ENCODE measurements at places on chromosomes 13 and 19.

- DNase-seq: no peak
Measured at GRCh38 chr13:110126391-110126961, 180.5 kb downstream of the COL4A1 start.

DNA sequence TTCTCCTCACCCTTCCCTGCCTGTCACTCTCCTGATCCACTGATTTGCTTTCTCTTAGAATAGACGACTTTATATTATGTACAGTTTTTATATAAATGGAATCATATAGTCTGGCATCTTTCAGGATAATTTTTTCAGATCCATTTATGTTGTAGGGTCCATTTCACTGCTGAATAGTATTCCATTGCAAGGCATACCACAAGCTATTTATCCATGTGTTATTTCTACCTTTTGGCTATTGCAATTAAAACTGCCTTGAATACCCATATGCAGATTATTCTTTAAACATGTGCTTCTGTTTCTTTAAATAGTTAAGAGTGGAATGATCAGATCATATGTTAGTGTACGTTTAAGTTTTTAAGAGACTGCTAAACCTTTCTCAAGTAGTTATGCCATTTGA lies 17.8 kb upstream of the ZNF177 start:
- DNase-seq: no peak

DNA sequence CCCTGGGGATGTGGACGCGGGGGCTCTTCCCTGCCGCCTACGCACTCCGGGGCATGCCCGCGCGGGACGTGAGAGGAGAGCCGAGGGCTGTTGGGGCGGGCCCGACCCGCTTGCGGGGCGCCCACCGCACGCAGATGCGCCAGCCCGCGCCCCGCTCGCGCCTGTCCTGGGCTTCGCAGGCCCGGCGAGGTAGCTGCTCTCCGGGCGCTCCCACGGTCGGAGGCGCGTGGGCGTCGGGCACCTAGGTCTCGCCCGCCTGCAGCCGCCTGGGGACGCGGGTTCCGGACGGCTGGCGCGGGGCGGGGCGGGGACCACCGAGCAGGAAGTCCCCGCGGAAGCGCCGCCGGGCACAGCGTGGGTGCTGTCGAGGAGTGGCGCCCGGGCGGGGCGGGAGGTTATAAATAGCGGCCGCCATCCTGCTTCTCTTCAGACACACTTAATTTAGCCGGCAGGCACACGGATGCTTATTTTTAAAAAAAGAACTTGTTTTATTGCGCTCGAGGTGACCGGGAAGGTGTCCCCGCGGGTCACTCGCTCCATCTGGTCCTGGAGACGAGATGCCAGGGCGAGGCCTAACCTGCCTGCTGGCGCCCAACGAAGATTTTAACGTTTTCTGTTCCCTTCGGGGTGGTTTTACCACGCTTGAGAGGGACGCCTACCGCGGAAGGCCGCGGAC lies 561 bp upstream of the GJA3 start:
- peak; percentile 74 for DNase-seq

DNA sequence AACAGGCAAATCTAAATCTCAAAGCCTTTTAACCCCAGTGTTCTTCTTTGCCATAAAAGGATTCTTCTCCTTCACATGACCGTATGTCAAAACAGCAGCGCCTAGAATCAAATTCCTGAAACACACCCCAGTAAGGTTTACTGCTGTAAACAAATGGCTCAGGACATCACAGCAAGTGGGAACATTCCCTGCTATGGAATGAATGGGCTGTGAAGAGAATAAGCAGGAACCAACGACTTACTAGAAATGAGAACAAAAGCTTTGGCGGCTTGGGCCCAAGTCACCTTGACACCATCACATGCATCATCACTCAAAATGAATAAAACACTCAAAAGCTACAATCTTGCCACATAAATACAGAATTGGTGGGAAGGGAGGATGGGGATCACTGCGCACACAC lies 80.4 kb upstream of the SPATA13 start:
- no peak for DNase-seq

- no peak for DNase-seq
Measured at GRCh38 chr13:90049989-90050671, 1297.4 kb upstream of the MIR17HG start.

DNA sequence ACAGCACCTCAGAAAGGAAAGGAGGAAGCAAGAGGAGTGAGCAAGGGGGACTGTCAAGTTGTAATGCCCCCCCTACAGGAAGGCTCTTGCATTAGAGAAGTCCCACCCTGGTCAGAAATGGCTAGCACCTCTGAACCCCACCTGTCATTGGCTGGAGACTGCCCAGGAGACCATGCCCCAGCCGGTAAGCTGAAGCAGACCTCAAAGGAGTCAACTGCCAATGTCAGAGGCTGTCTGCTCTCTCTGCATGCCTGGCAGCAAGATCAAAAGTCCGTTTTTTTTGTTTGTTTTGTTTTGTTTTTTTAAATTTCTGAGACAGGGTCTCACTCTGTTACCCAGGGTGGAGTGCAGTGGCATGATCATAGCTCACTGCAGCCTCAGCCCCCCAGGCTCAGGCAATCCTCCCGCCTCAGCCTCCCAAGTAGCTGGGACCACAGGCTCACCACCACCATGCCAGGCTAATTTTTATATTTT lies 8.1 kb upstream of the BCL3 start:
- no peak for DNase-seq

DNA sequence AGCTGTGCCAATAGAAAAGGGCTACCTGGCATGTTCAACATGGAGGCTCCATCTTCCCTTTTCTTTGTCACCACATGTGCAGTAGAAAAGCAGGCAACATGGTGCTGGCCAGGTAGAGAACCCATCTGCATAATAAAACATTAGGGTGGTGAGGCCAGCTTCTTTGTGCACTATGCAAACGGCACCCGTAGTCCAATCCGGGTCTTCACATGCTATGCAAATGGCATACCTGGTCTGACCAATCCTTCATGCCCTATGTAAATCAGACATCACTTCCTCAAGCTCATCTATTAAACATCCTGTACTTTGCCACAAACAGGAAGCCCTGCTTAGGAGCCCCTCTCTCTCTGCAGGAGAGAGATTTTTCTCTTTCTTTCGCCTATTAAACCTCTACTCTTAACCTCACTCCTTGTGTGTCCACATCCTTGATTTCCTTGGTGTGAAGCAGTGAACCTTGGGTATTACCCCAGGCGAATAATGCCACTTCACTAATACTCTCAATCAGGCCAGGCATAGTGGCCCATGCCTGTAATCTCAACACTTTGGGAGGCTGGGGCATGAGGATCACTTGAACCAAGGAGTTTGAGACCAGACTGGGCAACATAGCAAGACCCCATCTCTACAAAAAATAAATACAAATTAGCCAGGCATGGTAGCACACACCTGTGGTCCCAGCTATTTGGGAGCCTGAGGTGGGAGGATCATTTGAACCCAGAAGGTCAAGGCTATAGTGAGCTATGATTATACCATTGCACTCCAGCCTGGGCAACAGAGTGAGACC lies 111.3 kb upstream of the MRI1 start:
- no peak for DNase-seq

DNA sequence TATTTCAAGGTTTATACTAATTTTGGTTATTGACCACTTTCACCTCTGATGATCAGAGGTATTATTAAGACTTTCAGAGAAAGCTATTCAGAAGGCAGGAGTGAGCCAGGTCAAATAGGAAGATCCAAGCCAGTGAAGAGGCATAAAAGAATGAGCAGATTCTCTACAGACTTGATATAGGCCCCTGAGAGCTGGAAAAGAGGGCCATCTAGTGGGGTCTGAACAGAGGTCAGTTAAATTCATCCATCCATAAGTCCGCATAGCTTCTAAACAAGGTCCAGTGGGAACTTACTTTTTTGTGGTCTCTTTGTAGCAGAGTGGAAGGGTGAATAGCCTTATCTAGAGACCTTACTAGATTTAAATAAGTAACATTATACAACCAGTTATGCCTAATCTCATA lies 126.6 kb upstream of the UFM1 start:
- no peak for DNase-seq

All from activated naive CD8-positive, alpha-beta T cell treated with anti-CD3 and anti-CD28 coated beads, Interleukin-2, amount 10 ng/mL, durations not matched to agents 7 days and 5 days (primary cell).